ENCODE measurements at places on chromosomes 13 and 19.
A peak's percentile ranks its signal among the peaks of the same experiment; 100 is the strongest.

- peak; percentile 85 for DNase-seq
Observed at GRCh38 chr19:7674010-7675005, 2.6 kb upstream of the MCEMP1 start.

GRCh38 chr19:55228403-55229031 is at the start of gene TMEM86B:
Gene TMEM86B, minus strand, starts transcription at chr19:55228763. Its CDS starts 22 bp downstream, at chr19:55228741.
- DNase-seq: no peak

DNA sequence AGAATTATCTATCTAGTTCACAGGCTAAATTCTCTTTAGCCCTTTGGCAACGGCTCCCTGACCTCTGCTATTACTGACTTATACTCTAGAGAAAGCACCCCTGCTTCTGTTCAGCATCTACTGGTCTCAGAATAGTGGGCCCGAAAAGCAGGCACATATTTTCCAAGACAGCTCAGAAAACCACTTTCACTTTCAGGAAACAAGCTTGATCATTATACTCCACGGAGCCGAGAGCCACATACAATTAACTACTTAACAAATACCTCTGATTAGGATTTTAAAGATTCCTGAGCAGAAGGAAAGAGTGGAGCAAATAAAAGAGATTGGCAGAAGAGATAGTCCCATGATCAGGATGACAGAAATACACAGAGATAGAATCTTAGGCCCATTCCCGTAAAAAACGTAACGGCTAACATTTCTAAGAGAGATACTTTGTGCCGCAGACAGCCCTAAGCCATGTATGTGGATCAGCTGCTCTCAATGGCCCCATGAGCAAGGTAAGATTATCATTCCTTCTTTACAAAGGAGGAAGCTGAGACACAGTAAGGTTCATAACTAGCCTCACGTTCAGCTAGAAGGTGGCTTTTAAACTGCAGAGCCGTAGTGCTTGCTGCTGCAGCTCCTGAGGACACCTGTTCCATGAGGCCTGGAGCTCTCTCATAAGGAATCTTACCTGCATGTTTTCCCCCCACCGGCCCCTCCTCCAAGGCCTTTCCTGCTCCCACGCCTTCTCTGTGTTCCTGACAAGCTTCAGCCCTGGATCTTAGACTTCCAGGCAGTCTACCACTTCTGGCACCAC is 227.2 kb downstream of the FOXO1 start:
- DNase-seq: no peak

DNA sequence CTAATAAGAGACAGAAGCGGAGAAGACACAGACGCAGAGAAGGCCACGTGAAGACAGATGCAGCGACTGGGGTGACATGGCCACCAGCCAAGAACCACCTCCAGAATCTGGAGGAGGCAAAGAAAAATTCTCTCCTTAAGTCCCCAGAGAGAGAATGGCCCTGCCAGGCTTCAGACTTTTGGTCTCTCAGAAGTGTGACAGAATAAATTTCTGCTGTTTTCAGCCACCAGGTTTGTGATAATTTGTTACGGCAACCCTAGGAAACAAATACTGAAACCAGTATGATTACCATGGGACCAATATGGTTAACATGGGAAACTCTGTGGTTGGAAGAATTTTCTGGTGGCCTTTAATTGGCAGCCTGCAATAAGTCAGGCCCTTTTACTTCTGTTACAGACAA is 63.9 kb upstream of the DOCK9 start:
- no peak for DNase-seq

- DNase-seq: no peak
Observed at GRCh38 chr19:39660661-39661060, 4.9 kb downstream of the LGALS16 start.

DNA sequence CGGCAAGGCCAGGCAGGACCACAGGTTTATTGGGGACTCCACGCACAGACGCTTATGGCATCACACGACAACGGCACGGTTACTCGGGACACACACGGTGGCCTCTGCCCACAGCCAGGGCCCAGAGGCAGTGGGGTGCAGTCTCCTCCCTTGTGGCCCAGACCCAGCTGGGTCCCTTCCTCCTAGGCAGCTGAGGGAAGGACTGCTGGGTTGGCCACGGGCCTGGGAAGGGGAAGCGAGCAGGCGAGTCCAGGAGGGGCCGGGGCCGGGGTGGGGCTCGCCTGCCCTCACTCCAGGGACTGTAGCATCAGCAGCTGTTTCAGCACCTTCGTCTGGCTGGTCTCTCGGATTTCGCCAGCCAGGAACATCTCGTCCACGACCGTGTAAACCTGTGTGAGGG is 12.5 kb downstream of the AP2S1 start:
- DNase-seq: peak; percentile 47

All from Right ventricle myocardium superior (tissue), 1 donor.